ENCODE measurements at places on chromosomes 6 and 20.

GRCh38 chr6:64010666-64011065, 375.1 kb downstream of the PHF3 start:
- DNase-seq, result no peak

DNA sequence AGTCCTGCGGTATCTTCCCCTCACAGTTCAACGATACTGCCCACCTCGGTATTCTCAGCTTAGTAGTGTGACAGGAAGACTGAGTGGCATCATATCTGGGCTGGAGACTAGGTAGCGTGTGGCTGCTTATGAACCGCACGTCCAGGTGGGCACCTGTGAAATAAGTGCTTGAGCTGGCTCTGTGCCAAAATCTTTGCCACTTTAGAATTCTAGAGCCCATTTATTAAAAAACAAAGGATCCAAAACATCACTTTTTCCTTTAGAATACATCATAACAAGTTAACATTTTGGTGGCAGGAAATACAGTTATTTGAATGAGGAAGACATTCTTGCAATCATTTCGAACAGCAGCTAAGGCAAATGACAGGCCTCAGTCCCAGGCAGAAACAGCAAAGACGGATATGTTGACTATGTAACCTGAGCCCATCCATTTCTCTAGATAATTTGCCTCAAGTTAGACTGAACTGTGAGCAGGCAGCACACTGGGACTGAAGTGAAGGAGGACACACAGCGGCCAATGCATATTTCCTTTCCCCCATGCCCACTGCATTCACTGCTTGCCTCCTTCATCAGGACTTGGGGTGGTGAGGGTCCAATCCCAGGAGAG, 136.6 kb downstream of the GMDS start:
- no peak for DNase-seq

DNA sequence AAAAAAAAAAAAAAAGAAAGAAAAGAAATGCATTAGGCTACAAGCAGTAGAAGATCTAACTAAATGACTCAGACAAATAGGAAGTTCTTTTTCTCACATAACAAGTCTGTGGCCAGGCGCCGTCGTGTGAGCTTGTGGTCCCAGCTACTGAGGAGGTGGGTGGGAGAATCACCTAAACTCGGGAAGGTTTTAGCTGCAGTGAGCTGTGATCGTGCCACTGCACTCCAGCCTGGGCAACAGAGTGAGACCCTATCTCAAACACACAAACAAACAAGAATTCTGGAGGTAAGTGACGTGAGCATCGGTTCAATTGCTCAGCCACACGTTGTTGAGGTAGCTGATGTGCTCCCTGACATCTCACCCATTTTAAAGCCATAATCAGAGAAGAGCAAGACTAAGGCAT, 37.9 kb upstream of the SLC23A2 start:
- no peak for DNase-seq

DNA sequence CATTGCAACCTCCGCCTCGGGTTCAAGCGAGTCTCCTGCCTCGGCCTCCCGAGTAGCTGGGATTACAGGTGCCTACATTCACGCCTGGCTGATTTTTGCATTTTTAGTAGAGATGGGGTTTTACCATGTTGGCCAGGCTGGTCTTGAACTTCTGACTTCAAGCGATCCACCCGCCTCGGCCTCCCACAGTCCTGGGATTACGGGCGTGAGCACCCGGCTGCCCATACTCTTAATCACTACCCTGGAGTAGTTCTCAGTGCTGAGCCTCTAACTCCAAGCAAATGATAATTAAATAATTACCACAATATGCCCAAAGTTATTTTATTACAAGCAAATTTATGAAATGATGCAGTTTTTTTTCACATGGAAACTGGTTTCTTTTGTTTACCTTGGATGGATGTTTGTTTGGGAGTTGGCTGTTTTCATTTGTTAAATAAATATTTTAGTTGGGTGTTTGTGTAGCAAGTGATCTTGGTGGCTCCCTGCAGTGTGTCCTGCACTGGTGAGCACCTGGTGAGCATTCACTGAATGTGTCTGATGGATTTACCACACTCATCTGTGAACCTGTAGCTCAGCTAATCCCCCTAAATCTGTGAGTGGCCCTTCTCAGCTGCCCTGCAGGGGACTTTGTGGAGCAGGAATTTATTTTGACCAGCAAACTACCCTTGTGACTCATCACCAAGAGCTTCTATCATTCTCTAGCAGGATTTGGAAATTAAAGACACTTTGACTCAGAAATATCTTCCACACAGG, 36.9 kb downstream of the UTRN start:
- peak; percentile 41 for DNase-seq

- no peak for DNase-seq
Observed at GRCh38 chr6:162970246-162970645, 242.5 kb downstream of the PACRG start.

- no peak for DNase-seq
Observed at GRCh38 chr6:130978660-130979396, 84.2 kb downstream of the EPB41L2 start.

- no peak for DNase-seq
Observed at GRCh38 chr20:59673998-59674445, 69.7 kb downstream of the PHACTR3 start.

All from T1000 (cell line).